Activated naive CD4-positive, alpha-beta T cell treated with anti-CD3 and anti-CD28 coated beads, Interleukin-2, amount 10 ng/mL, durations not matched to agents 7 days and 5 days (primary cell): ENCODE measurements at places on chromosomes 6 and 20.

GRCh38 chr6:161443848-161444247 lies 170.0 kb upstream of the AGPAT4 start:
- no peak for DNase-seq
- peaks cover 3% of the 10 kb centered on the region for H3K4me1 ChIP-seq
- H3K27ac ChIP-seq: no peak overlapping the region
- no peaks in the 10 kb centered on the region for H3K36me3 ChIP-seq
- peaks cover 14% of the 10 kb centered on the region for H3K27me3 ChIP-seq
- no peak overlapping the region for H3K4me3 ChIP-seq

- no peak overlapping the region for H3K27ac ChIP-seq
- H3K27me3 ChIP-seq: no peaks in the 10 kb centered on the region
- H3K4me1 ChIP-seq: no peaks in the 10 kb centered on the region
- no peaks in the 10 kb centered on the region for H3K36me3 ChIP-seq
- no peak for DNase-seq
- no peak overlapping the region for H3K4me3 ChIP-seq
Observed at GRCh38 chr6:162539321-162539720, 188.2 kb downstream of the PRKN start.

- H3K36me3 ChIP-seq: no peaks in the 10 kb centered on the region
- H3K4me1 ChIP-seq: no peaks in the 10 kb centered on the region
- no peaks in the 10 kb centered on the region for H3K27me3 ChIP-seq
- H3K4me3 ChIP-seq: no peak overlapping the region
- DNase-seq: no peak
Observed at GRCh38 chr20:14885661-14886060, 548.2 kb upstream of the FLRT3 start.

GRCh38 chr20:49028684-49029083 lies 17.4 kb upstream of the CSE1L start:
- no peak overlapping the region for H3K4me3 ChIP-seq
- no peak for DNase-seq

DNA sequence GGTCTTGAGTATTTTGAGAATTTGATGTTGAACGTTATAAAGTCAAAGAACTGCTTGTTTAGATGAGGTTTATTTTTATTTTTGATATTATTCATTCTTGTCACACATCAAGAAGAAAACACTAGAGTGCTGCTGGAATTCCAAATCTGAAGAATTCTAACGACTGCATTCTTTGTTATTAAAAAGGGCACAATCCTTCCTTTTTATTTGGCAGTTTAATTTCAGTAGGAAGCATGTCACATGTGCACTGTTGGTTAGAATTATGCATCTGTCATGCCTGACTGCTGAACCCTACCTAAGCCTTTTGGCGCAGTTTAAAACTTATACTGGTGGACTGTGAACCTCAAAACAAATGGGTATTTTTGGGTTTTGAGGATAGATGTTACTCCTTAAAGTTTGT lies 4.0 kb downstream of the ID4 start:
- peaks cover 50% of the 10 kb centered on the region for H3K27me3 ChIP-seq
- H3K4me3 ChIP-seq: no peak overlapping the region
- no peak for DNase-seq
- peaks cover 4% of the 10 kb centered on the region for H3K4me1 ChIP-seq
- H3K27ac ChIP-seq: no peak overlapping the region

DNA sequence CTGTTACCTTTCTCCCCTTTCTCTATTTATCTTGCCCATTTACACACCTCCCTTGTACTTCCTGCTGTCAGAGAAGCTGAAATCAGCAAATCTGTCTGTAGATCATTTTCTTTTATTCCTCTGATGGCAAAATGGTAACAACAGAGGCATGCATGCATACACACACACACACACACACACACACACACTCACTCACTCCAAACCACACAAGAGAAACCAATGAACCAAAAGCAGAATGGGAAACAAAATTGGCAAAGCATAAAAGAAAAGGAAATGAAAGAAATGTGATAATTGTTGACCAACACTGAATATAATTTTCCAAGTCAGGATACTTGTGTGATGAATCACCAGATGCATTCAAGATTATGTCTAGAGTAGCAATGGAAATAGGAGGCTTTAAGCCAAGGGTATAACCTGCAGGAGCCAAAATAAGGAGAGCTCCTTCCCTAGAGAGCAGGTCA lies 172.4 kb downstream of the PLCB4 start:
- DNase-seq: no peak

GRCh38 chr20:4022386-4023286 lies 7.3 kb upstream of the RNF24 start:
- no peak for DNase-seq
- H3K27ac ChIP-seq: no peak overlapping the region
- H3K4me3 ChIP-seq: no peak overlapping the region
- no peaks in the 10 kb centered on the region for H3K36me3 ChIP-seq

- no peak overlapping the region for H3K27ac ChIP-seq
- H3K27me3 ChIP-seq: no peaks in the 10 kb centered on the region
- no peak for DNase-seq
- no peak overlapping the region for H3K4me3 ChIP-seq
- no peaks in the 10 kb centered on the region for H3K36me3 ChIP-seq
- no peaks in the 10 kb centered on the region for H3K4me1 ChIP-seq
Observed at GRCh38 chr6:147453361-147453760, 55.1 kb upstream of the SAMD5 start.

GRCh38 chr6:143060806-143061596 lies at the start of gene AIG1:
Gene AIG1 (plus strand): TSS chr6:143060889. CDS start chr6:143060926, 37 bp downstream.
- no peaks in the 10 kb centered on the region for H3K36me3 ChIP-seq
- H3K27ac ChIP-seq: peak within 1 kb of the TSS; percentile 96
- peak; percentile 79 for DNase-seq
- H3K4me3 ChIP-seq: peak within 1 kb of the TSS; percentile 91
- peaks cover 8% of the 10 kb centered on the region for H3K27me3 ChIP-seq
- H3K4me1 ChIP-seq: peaks cover 27% of the 10 kb centered on the region

DNA sequence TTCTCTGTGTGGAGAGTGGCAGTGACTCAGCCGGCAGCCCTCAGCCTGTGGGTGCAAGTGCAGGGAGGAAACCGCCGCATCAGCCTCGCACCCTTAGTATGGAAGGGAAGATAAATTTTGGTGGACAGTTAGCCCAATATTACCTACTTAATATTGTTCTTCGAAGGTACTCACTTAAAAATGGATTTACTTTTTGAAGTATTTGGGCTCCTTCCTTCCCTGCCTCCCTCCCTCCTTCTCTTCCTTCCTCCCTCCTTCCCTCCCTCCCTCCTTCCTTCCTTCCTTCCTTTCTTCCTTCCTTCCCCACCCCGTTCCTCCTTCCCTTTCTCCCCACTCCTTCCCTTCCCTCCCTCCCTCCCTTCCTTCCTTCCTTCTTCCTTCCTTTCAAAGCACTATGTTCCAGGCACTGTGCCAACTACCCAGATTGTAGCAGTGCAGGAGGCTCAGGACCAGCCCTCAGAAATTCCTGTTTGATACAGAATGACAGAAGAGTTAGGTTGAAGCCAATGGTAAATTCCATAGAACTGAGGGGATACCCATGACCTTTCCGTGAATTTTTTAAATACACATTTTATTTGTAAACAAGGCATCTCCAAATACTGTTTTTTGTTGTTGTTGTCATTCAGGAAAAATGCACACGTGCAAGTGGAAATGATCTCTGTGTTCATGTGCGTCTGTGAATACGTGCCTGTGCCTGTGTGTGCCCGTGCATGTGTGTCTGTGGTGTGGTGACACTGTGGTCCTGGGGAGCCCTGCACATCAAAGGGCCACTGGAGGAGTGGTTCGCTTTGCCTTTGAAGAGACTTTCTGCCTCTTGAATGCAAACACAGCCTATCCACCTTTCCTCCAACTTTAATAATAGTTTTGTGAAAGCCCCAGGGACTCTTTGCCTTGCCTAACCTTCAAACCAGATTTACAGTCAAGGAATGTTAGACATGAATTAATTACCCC lies 141.7 kb downstream of the EDN3 start:
- H3K4me1 ChIP-seq: peaks cover 2% of the 10 kb centered on the region
- H3K27me3 ChIP-seq: peaks cover 53% of the 10 kb centered on the region
- H3K36me3 ChIP-seq: no peaks in the 10 kb centered on the region
- no peak overlapping the region for H3K4me3 ChIP-seq

DNA sequence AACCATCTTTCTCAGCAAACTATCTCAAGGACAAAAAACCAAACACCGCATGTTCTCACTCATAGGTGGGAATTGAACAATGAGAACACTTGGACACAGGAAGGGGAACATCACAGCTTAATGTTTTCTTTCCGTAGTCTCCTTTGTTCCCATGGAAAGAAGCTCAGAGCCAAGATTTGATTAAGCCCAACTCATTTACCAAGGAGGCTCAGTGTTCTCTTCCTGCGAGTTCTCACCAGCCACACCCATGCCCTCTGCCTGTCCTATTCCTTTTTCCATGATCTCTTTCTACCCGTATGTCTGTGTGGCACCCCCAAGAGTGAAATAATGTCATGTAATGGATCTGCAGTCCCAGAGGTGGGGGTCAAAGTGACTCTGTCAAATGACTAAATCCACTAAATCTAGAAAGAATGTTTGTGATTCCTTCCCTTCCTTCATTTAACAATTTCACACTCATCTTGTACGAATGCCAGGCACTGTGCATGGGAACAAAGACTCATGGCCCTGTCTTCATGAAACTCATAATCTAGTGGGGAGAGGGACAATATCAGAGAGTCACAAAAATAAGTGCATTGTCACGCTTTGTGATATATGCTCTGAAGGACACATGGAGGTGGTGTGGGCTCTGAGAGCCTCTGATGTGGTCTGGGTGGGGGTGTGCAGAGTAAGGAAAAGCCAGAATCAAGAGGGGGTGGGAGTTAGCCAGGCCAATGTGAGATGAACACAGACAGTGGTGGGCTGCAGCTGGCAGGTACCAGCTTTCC lies 292.1 kb downstream of the CDC5L start:
- no peaks in the 10 kb centered on the region for H3K36me3 ChIP-seq
- no peak for DNase-seq

- no peak overlapping the region for H3K27ac ChIP-seq
- H3K4me3 ChIP-seq: no peak overlapping the region
- DNase-seq: no peak
- H3K27me3 ChIP-seq: peaks cover 11% of the 10 kb centered on the region
- H3K4me1 ChIP-seq: no peaks in the 10 kb centered on the region
Observed at GRCh38 chr6:7703148-7703680, 22.7 kb upstream of the BMP6 start.

DNA sequence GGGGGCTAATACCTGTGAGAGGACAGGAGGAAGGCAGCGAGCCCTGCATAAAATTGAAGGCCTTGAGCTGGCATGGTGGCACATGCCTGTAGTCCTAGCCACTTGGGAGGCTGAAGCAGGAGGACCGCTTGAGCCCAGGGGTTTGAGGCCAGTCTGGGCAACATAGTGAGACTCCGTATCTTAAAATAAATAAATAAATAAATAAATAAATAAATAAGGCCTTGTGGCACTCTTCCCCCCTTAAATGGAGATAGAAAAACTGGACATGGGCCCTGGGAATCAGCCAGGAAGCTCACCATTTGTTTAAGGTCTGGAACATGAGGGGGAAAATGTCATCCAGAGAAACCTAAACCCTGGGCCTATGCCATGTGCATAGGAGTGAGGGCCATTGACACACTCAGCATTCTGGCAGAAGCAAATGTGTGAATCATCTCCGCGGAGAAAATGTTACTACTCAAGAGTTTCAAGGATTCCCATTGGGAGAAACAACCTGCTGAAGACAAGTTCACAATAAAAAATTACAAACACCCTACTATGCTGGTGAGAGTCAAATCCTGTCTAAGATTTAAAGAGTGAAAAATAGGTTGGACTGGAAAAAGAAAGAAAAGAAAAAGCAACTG lies 51.9 kb upstream of the UBR2 start:
- no peaks in the 10 kb centered on the region for H3K27me3 ChIP-seq
- H3K4me3 ChIP-seq: no peak overlapping the region
- DNase-seq: no peak
- H3K4me1 ChIP-seq: no peaks in the 10 kb centered on the region
